ENCODE measurements at places on chromosomes 16 and 17.

GRCh38 chr17:80573701-80574100, 29.1 kb downstream of the RPTOR start:
- DNase-seq, result no peak

DNA sequence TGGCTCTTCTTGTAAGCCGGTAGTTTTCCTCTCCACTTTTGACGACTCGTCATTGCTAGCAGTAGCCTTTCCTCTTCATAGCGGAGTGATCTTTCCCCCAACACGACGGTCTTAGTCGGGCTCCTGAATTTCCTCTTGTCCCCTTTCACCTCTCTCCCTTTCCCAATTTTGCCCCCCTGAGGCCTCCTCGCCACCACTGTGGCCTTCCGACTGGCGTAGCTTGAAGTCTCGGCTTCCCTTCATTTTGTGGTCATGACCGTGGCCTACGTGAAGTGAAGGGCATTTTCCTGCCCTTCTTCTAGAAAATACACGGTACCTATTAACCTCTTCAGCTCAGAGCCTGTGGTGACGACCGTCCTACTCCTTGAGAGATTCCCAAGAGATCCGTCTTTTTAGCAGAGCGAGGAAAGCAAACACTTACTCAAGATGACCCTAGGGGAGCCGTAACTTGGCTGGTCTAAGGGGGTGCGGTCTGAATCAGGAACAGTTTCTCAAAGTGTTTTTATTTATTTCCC, 787 bp downstream of the PRKAR1A start:
- no peak for DNase-seq

DNA sequence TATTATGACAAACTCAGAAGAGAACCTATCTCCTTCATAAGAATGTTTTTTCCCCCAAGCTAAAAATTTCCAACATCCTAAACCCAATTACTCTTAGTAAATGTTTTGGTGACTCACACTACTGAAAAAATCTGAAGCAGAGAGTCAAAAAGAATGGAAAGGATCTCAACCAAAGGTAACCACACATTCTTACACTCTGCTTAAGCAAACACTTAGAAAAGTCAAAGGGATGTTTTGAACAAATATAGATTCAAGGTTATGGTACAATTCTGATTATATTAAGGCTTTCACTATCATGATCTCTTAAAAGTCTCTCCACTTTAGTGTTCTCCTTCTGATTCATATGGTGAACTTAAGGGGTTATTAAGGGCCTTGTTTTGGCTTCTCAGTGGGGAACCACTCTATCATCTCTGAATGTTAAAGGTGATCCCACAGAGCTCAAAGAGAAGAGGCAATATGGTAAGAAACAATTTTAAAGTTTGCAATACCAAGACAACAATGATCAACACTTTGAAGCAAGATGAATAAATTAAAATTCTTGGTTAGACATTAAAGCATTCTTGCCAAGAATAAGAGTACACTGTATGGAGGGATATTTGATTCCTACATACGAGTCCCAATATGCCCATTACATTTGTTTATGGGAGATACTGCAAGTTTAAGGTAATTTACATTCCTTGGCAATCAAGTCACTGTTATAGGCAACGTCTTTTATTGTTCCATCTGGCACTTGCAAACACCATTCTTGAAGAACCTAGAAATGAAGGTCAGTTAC, 69.2 kb downstream of the CDC27 start:
- DNase-seq, result no peak

- no peak for DNase-seq
Observed at GRCh38 chr17:76912421-76913164, 44.4 kb downstream of the MGAT5B start.
